ENCODE measurements at places on chromosomes 1 and 21. TPM values are rescaled to one million over a fixed set of nuclear protein-coding genes. Genes with fewer than 3 reads are reported as not detected.
A peak's percentile ranks its signal among the peaks of the same experiment; 100 is the strongest.

GRCh38 chr1:164648636-164649035, 89.7 kb downstream of the PBX1 start:
- DNase-seq = no peak

GRCh38 chr21:46006547-46007491, 25.2 kb downstream of the COL6A1 start:
- DNase-seq = no peak

Gene C1orf53
- 2.4 TPM for total RNA-seq

Gene C4BPB
- not detected for total RNA-seq

DNA sequence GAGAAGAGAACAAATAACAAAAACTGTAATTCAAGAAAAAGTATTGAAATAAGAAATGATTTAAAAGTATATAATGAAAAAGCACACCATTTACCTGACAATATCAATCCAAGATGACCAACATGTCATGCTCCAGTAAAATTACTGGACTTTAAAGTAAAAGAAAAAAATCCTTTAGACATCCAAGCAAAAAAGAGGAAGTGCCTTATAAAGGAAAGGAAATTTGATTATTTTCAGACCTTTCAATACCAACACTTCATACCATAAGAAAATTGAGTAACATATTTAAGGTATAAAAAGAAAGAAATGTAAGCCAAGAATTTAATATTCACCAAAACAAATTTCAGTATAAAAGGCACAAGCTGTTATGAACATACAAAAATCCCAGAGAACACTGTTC, 46.2 kb upstream of the SSX2IP start:
- DNase-seq = no peak

- no peak for DNase-seq
These were observed 6.1 kb downstream of the ACP6 start for GRCh38 chr1:147664206-147664605.

DNA sequence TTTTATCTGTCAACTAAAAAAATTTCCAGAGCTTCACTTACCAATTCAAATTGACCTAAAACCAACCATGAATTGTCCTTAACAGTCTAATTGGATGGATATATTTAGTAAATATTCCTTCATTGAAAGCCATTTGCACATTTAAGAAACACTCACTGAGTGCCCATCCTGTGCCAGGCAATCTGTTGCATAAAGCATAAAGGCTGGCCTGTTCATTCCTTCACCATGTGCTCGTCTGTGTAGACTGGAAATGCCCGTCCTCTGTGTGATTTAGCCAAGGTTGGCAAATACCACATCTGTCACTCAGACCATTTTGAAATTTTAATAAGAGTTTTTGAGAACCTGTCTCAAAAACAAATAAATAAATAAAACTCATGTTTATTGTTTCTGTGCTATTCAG, 57.1 kb downstream of the ZNF684 start:
- no peak for DNase-seq

Gene MYBPH
- not detected for total RNA-seq

- no peak for DNase-seq
These were observed 14.2 kb downstream of the KCNA2 start for GRCh38 chr1:110591956-110592355.

GRCh38 chr1:203170625-203171330, 4.8 kb downstream of the MYBPH start:
- no peak for DNase-seq

GRCh38 chr1:41282679-41283317, 40.7 kb upstream of the SCMH1 start:
- DNase-seq = no peak

Gene GPR137B
- total RNA-seq = 9.4 TPM

DNA sequence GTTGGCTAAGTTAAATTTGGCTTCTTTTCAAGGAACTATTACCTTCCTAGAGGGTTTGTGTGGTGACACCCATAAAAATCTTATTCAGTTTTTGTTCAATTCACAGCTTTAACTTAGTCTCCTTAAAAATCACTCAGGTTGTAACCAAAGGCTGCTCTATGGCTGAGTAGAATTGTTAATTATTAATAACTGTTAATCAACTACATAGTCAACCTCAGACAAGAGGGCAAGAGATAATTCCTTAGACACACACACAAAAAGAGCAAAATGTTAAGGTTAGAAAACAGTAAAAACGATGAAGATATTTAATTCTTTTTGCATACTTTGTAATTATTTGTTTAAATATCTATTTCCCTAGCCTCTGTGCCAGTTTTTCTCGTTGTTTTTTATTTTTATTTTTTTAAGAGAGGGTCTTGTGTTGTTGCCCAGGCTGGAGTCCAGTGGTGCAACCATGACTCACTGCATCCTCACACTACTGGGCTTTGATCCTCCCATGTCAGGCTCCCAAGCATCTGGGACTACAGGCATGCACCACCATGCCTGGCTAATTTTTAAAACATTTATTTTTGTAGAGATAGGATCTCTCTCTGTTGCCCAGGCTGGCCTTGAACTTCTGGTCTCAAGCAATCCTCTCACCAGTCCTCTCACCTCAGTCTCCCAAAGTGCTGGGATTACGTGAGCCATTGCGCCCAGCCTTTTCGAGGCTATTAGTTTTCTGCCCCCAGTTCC, 215.2 kb downstream of the DISC1 start:
- peak; percentile 23 for DNase-seq

Gene CD53
- not detected for total RNA-seq

DNA sequence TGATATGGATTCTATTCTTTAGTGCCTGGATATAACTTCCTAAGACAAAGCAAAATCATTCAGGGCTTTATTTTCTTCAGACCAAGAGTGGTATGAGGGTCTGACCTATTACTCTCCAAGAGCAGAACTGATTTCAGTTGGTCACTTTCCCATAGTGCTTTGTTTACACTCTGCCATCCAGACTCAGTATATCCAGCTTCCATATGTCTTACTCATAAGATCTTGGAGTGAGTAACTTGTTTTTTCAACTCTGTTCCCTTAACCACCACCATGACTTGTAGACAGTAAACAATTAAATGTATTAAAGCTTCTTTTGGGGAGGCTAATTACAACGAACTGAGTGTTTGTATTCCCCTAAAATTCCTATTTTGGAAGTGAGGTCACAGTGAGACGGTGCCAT, 83.4 kb downstream of the USP24 start:
- DNase-seq = no peak

- no peak for DNase-seq
These were observed 196.3 kb upstream of the LMO4 start for GRCh38 chr1:87132284-87132870.

DNA sequence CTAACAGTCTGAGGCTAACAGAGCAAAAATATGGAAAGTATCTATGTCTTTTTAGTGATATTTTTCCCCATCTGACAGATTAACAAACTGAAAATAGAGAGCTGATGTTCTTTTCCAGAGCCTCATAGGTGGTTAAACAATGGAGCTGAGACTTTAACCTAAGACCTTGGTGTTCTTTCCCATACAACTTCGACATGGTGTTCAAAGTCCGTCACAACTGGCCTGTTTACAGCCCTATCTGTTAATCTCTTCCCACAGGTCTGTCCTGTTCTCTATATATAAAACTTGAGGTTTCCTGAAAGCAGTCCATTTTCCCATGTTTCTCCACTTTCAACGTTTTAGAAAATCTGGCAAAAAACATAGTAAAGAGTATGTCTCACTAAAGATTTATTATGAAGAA, 395.7 kb downstream of the BRINP2 start:
- DNase-seq = no peak

Gene MAN1C1
- 0.07 TPM for total RNA-seq

DNA sequence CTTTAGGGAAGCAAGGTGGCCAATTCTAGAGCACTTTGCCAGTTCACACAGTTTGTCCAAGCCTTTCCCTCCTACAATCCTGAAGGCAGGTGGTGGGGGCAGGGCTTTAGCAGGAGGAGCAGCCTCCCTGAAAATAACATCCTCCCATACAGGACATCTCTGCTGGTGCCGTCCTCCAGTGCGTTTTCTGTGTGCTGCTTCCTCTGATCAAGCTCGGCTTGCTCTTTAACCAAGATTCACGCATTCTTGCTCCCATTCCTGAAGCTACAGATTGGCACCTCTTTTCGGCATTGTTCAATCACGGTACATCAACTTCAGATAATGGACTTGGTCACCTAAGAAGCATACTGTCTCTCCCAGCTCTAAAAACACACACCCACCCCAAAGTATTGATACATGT, 7.5 kb upstream of the DPT start:
- no peak for DNase-seq

Gene FCRL3
- not detected for total RNA-seq

Gene NBPF6
- total RNA-seq = not detected

DNA sequence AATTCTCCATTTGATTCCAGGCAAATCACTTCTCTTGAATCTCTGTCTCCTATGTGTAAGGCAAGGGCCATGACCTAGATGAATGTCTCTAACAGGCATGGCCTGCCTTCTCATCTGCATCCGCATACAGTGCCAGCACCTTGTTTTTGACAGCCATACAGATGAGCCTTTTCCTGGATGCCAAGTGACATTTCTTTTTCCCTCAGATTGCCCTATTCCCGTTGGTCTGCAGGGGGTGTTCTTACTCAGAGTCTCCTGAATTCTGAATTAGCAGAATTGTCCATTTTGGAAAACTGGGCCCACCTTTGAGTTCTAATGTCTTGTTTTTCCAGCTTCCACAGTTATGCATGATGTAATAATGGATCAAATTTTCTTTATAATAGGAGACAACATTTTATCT, 88.0 kb upstream of the ADAR start:
- DNase-seq = no peak

DNA sequence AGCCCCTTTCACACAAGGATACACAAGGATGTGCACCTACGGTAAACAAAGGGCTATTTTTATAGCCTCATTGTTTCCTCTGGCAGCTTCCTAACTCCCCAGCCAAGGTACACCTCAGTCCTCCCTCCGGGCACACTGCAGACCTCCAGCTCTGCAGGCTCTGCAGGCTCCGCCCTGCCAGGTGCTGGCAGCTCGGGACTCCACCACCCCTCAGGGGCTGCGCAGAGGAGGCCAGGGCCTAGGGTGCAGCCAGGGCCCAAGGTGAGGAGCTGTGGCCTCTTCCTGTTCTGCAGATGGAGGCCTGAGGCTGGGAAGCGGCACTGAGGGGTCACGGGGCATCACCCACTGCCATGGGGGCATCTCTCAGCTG, 19.8 kb upstream of the CLSTN1 start:
- DNase-seq = peak; percentile 80

DNA sequence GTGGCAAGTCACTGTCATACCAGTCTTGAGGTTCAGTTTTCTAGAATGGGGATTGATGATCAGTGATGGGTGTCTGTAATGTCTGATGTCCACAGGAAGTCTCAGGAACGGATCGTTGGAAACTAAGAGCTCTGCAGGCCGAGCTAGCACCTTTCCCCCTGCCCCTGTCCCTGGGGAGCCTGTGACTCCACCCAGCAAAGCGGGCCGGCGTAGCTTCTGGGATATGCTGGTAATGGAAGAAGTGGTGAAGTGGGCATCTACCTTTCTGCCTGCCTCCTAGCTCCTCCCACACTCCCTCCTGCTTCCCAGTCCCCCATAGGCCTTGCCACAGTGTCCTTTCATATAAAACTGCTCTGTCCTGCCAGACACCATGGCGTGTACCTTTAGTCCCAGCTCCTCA, 13.4 kb downstream of the HYI start:
- no peak for DNase-seq

DNA sequence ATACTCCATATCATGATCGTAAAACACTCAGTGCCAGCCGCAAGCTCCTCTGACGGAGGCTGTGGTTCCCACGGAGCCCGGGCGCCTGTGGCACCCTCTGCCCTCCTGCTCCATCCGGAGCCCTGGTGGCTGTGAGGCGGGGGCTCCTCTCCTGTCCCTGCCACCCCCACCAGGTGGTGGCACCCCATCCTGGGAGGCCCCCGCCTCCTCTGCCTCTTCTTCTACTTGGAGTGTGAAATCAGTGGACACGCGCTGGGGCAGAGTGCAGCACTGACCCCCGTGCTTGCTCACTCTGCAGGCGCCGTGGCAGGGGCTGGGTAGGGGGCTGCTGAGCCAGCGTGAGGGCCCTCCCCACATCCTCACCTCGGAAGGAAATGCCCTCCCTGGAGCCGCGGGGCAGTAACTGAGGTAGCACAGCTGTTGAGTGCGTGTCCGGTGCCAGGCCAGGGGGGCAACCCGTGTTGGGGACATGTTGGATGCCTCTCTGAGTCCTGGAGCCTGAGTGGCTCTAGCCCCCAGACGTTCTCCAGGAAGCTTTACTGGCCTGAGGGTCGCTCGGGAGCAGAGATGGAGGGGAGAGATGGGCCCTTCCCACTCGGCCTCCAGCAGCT, 58.7 kb upstream of the ABCG1 start:
- no peak for DNase-seq

DNA sequence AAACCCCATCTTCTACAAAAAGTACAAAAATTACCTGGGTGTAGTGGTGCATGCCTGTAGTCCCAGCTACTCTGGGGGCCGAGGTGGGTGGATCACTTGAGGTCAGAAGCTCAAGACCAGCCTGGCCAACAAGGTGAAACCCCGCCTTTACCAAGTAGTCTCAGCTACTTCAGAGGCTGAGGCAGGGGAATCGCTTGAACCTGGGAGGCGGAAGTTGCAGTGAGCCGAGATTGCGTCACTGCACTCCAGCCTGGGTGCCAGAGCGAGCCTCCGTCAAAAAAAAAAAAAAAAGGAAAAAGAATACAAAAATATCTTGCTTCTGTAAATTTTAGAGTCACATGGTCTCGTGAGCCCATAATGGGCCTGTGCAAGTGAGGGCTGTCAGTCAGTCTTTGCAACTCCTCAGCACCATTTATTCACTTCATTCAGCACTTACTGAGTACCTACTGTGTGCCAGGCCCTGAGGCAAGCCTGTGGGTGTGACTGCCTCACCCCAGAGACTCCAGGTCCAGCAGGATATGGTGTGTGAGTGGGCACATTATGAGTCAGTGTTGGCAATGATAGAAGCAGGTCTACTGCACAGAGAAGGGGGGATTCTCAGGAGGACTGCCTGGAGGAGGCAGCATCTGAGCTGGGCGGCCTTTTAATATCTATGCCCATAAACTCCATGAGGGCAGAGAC, 46.8 kb upstream of the TARDBP start:
- no peak for DNase-seq

- DNase-seq = no peak
These were observed 27.8 kb downstream of the SLC26A9 start for GRCh38 chr1:205915354-205915990.

Gene RNF207
- 7.1 TPM for total RNA-seq

DNA sequence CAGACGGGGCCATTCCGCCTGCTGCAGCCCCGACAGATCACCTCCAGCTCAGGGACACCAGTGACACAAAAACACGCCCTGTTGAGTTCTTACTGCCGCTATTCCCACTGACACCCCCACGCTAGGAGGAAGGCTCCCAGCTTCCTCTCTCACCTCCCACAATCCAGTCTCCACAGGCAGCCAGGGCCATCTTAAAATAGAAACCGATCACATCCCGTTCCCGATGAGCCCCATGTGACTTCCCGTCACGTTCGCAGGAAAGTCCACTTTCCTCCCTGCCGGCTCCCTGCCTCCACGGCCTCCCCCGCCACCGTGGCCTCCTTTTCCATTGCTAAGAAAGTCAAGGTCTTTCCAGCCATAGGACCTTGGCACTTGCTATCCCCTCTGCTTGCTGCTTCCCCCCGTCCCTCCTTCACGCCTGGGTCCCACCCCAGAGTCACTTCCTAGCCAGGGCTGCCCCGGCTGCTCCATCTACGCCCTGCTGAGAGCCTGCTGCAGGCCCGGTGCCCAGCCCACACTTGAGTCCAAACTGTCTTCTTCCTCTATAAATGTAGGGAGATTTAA, 24.0 kb upstream of the DDOST start:
- DNase-seq = no peak

- no peak for DNase-seq
These were observed 7.2 kb downstream of the KIFAP3 start for GRCh38 chr1:170067253-170067819.

Gene CD1B
- not detected for total RNA-seq

GRCh38 chr1:228500143-228500734, 13.1 kb downstream of the RNF187 start:
- no peak for DNase-seq

Data from foreskin keratinocyte (primary cell).